ENCODE measurements at places on chromosomes 11 and 22. TPM values are rescaled to one million over a fixed set of nuclear protein-coding genes. Genes with fewer than 3 reads are reported as not detected.
A peak's percentile ranks its signal among the peaks of the same experiment; 100 is the strongest.

The WBP2NL gene
- not detected for total RNA-seq

GRCh38 chr11:90113541-90113940, 20.9 kb upstream of the NAALAD2 start:
- no peak for DNase-seq

DNA sequence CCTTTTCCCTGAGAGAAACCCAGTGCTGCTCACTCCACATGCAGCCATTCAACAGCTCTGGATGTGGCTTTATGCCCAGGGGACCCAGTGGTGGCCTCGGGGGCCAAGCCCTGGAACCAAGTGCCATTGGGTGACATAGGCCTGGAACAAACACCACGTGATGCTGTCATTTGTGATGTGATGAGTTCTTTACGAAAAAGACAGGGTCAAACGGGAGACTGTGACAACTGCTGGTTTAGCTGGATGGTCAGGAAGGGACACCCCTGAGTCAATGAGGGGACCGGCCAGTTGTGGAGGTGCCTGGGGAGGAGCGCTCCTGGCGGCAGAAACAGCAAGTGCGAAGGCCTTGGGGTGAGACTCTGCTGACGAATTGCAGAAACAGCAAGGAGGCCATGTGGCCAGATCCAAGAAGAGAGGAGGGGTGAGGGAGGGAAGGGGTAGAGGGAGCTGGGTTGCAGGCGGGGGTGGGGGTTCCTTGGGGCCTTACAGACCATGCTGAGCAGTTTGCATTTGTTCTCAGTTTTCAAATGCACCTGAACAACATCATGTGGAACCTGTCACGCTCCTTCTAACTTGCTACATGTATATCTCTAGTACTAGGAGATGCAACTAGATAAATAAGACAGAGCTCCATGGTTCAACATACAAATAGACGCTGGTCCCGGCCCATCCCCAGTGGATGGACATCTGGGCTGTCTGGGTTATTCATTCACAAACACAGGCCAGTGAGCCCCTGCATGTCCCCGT, 56.1 kb downstream of the IGLL5 start:
- DNase-seq = peak; percentile 80

The TUBGCP6 gene
- 52.5 TPM for total RNA-seq

- no peak for DNase-seq
Measured at GRCh38 chr11:61066645-61067044, 35.6 kb upstream of the CD5 start.

DNA sequence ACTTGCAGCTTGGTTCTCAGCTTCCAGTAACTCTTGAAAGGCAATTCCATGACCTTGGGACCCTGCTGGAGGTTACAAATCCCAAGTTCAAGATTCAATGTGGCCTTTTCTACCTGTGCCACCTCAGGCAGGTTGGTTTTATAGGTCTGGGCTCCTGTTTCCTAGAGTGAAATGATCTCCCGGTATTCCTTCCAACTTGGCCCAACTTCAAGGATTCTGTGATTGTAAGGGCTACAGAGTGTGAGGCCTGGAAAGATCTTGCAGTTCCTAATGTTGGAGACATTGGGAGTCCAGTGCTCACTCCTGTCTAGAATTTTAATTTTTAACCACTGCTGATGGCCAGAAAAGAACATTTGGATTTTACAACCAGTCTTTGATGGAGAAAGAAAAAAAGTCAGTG, 91.6 kb downstream of the LDLRAD3 start:
- DNase-seq = no peak

DNA sequence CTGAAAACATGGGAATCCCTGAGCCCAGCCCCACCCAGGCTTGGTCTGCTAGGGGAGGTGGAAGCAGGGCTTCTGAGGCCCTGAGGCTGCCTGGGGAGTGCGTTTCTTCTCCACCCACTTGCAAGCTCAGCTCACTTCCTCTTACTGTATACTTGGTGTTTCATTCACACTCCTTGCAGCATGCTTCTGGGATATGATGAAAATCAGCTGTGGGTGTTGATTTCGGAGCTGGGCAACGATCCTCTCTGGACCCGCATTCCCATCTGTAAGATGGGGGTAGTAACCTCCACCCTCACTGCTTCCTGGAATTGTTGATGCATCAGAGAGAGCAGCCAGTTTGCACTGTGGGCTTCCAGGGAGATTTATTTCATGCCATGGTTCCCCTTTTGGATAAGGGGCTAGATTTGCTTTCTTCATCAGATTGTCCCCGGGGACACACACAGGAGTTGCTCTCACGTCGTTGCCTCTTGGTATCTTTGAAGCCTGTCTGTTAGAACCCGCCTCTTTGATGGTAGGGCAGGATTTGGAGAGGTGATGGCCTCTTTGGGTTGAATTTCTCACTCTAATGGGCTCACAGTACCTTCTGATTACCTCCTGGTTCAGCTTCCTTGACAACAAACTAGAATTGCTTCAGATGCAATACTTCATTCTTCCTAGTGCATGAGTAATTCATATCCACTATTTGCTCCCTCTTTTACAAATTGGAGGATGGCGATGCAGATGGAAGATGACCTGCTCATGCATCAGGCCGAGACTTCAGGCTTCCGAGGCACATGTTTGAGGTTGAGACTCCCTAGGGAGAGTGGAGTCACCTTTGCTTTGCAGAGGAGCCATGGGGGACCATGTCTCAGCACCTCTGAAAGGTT, 40.4 kb downstream of the BCR start:
- DNase-seq = no peak

DNA sequence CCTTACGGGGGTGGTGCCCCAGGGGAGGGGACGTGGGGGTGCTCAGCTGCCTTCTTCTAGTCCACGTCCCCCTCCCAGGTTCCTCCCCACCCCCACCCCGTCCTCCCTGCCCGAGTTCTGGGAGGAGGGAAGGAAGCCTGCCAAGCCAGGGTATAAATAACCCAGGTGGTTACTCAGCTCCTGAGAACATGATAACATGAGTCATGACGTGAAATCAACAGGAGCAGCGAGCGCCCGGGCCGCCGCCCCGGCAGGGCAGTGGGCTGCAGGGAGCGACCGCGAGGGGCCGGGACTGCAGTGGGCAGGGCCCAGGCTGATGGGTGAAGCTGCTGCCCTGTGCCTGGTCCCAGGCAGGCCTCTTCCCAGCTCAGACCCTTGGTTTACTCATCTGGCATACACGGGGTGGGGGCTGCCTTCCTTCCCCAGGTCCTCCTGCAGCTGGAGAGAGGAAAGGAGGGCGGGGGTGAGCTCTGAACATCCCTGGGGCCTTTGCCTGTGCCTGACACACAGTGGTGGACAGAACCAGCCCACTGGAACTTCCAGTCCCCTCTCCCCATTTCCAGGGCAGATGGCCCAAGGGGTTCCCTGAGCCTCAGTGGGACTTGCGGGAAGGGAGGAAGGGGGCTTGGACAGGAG, 8.8 kb upstream of the PDGFB start:
- no peak for DNase-seq

DNA sequence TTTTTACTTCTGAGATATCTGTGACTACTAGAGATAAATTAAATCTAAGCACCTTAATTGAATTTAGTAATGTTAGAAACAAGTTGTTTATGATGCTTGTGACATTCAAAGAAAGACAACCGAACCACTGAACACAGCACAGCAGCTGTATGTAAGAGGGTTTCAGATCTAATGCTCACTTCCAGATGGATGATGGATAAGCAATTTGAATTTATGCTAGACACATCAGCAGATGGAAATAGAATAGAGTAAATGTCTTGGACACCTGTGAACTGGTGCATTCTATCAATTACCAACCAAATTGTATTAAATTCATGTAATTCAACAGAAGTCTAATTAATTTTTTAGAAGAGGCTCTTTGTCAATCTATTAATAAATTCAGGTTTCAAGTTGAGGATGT, 306.3 kb downstream of the CNTN5 start:
- no peak for DNase-seq

The MYBPC3 gene
- not detected for total RNA-seq

DNA sequence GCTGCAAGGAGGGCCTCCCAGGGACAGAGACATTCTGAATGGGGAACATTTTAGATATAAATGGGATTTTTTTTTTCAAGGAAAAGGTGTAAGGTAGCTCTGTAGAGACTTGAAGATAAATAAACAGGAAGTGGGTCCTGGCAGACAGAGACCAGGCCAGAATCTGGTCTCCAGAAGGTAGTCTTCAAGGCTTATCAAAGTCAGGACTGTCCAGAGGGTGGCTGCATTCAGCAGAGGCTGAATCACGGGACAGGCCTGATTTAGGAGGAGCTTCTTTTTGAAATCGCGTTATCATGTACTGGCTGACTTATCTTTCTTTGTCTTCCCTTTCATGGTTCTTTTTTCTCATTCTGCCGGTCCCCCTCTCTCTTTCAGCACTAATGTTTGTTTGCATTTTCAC, 542.9 kb downstream of the NTM start:
- DNase-seq = no peak

GRCh38 chr11:6932145-6932544, 5.9 kb downstream of the ZNF215 start:
- DNase-seq = no peak

- no peak for DNase-seq
Measured at GRCh38 chr11:26027887-26028286, 304.0 kb upstream of the ANO3 start.

The FDXACB1 gene
- total RNA-seq = 2.5 TPM

The CARD18 gene
- total RNA-seq = not detected

The TMPRSS6 gene
- total RNA-seq = not detected

DNA sequence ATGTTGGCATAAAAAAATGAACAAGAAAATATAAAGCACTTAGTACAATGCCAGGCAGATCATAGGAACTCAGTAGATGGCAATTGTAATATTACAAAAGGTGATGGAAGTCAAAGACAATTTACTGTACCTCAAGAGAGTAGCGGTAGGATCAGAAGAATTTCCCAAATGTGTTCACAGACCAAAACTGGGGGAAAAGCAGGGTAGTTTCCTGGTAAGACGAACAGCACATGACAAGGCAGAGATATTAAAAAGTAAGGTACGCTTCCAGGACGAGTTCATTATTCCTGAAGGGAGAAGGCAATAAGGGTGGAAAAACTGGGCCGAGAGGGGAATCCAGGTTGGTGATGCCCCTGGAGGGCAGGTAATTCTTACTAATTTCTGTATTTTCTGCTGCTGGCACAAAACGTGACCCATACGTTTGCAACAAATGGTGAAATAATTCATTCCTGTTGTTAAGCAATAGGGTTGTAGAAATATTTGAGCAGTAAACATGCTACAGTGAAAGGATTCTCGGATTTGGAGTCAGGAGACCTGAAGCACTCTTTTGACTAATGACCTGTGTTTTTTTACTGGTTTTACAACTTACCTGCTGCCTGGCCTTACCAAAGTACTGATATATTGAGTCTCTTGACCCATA, 786 bp upstream of the ANKRD42 start:
- DNase-seq = no peak

The GUCY1A2 gene
- total RNA-seq = 0.78 TPM

- peak; percentile 88 for DNase-seq
Measured at GRCh38 chr11:72642884-72643522, 31.2 kb downstream of the PDE2A start.

- no peak for DNase-seq
Measured at GRCh38 chr11:120717623-120718022, 206.1 kb downstream of the GRIK4 start.

GRCh38 chr22:17637490-17638181, 921 bp upstream of the BCL2L13 start:
- no peak for DNase-seq

The ALX4 gene
- not detected for total RNA-seq

- DNase-seq = no peak
Measured at GRCh38 chr11:83723999-83724398, 437.8 kb upstream of the CCDC90B start.

The CRYBA4 gene
- not detected for total RNA-seq

The C22orf42 gene
- total RNA-seq = not detected
